Omental fat pad (tissue), 4 donors: ENCODE measurements at places on chromosomes 3 and 15.

DNA sequence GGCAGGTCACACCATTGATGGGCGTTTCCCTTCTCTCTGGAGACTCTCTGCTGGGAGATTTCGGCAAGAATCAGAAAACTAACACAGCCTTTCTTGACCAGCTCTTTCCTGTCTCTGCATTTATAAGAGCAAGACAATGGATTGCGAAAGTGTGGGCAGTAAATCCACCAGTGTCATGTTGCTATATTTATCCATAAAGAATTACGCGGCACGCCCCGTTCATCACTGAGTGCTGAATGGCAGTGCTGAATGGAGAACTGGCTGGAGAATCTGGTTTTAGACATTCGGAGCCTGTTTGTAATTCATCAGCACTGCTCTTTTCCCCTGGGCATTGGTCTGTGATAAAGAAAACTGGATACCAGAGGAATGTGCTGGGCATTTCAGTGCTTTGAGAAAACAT, 2.0 kb upstream of the CEMIP start:
- no peak for DNase-seq

GRCh38 chr3:97899331-97899730, 72.9 kb downstream of the RIOX2 start:
- no peak for DNase-seq

- no peak for DNase-seq
These were observed 173.7 kb downstream of the KBTBD8 start for GRCh38 chr3:67171841-67172240.

DNA sequence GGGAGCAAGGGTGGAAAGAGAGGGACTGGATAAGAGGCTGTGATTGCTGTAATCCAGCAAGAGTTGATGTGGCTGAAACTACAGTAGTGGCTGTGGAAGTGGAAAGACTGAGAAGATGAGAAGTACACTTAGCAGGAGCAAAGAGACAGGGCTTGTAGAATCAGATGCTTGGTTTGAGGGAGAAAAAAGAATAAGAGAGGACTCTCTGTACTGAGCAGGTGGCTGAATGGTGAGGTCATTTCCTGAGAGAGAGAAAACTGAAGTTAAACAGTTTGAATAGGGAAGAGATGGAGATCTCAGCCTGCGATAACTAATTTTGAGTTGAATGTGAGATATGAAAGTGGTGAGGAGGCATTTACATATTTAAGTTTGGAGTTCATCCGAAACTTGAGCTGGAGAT, 95.8 kb upstream of the SLC25A36 start:
- DNase-seq: no peak

DNA sequence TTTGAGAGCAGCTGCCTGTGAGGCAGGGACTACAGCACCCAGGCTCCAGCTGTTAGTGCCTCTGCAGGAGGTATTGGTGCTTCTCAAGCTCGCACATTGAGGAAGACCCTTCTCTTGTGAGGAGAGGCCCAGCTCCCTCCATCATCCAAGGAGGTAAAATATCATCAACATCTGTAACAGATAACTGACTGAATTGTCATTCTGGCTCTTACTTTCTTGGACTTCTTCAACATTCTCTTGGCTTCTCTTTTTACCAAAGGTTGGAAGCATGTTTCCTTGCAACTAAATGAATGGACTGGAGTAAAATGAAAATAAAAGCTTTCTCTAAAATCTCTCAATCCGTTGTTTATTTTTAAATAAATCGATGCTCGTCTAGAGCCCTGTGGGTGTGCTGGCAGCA, 53.1 kb upstream of the PXYLP1 start:
- DNase-seq: no peak

GRCh38 chr15:87582169-87582568, 674.4 kb downstream of the NTRK3 start:
- no peak for DNase-seq

GRCh38 chr15:61047783-61048182, 181.3 kb downstream of the RORA start:
- DNase-seq: no peak

- no peak for DNase-seq
These were observed 568 bp upstream of the NEK4 start for GRCh38 chr3:52771334-52771681.

- no peak for DNase-seq
These were observed 204.9 kb downstream of the KLHL25 start for GRCh38 chr15:85589851-85590250.

- peak; percentile 96 for DNase-seq
These were observed 27.3 kb upstream of the BCL2L10 start for GRCh38 chr15:52139599-52140462.

GRCh38 chr3:179278932-179279693, 28.2 kb upstream of the KCNMB3 start:
- no peak for DNase-seq

- DNase-seq: no peak
These were observed 39.6 kb downstream of the SCAPER start for GRCh38 chr15:76865548-76865991.

- no peak for DNase-seq
These were observed 16.0 kb downstream of the NKIRAS1 start for GRCh38 chr3:23900744-23901143.

DNA sequence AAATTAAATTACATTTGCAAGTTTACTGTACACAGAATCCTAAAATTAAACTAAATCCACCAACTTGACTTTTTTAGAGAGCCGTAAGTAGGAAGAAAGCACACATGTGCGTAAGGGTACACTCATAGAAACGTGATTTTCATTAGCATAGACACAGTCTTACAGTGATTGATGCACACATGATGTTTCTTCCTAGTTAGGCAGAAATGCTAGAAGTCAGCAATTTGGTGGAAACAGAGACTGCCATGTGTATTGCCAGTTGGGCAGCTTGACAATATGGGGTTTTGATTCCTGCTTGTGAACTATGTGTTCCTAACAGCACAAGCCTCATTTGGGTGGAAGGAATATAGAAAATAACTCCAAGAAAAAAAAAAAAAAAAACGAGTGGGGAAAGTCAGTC, 878.5 kb downstream of the ROBO1 start:
- DNase-seq: no peak

DNA sequence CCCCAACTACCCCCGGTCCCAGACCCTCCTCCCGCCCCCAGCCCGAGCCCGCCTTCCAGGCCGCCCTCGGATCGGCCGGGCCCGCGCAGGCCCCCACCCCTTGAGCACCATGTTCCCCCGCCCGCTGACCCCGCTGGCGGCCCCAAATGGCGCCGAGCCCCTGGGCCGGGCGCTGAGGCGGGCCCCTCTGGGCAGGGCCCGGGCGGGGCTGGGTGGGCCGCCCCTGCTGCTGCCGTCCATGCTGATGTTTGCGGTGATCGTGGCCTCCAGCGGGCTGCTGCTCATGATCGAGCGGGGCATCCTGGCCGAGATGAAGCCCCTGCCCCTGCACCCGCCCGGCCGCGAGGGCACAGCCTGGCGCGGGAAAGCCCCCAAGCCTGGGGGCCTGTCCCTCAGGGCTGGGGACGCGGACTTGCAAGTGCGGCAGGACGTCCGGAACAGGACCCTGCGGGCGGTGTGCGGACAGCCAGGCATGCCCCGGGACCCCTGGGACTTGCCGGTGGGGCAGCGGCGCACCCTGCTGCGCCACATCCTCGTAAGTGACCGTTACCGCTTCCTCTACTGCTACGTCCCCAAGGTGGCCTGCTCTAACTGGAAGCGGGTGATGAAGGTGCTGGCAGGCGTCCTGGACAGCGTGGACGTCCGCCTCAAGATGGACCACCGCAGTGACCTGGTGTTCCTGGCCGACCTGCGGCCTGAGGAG, 472 bp downstream of the CHST14 start:
- no peak for DNase-seq

- DNase-seq: no peak
These were observed 58.2 kb downstream of the RAB7A start for GRCh38 chr3:128784232-128784631.

DNA sequence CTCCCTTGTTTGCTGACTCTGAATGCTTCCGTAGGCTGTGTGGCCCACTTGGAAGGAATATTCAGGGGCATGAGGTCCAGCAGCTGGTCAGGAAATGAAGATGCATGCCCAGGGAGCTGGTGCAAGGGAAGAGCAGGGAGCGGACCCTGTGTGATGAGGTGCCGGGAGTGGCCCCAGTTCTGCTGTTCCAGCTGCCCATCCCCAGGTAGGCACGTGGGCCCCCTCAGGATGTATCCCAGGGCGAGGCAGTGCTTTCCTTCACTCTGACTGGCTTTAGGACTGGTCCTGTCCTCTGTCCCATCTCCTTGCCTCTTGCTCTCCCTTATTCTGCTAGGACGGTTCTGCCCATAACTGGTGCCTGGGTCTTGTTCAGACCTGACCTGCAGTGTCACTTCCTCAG, 1.1 kb upstream of the FAM3D start:
- DNase-seq: no peak

DNA sequence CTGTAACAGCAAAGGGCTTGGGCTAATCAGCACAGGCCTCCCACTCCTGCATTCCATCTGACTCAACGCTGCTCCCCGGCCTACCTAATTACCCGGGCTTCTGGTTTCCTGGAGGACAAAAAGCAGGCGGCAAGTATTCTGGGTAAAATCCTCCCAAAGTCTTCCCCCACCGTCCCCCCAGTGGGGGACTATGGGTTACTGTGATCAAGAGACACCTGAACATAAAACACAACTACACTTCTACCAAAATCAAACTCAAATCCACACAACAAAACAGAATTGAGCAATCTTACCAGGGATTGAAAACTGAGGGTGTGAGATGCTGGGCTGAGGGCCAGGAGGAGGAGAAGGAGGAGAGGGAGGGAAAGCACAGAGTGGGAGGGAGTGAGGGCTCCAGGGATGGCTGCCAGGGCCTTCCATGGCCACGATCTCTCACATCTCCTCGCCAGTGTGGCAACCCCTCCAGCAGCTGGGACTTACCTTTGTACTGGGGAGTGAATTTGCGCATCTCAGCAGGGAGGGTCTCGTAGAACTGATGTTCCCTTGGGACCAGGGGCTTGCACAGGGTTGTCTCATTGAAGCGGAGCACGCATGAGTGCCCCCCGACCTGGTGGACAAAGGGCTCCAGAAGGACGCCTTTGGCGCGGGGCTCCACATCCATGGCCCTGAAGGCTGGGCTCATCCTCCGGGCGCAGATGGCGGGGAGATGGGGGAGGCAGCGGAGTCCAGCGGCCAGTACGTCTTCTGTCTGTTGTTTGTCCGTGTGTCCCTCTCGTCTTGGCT, 9.1 kb upstream of the NCKIPSD start:
- DNase-seq: no peak

DNA sequence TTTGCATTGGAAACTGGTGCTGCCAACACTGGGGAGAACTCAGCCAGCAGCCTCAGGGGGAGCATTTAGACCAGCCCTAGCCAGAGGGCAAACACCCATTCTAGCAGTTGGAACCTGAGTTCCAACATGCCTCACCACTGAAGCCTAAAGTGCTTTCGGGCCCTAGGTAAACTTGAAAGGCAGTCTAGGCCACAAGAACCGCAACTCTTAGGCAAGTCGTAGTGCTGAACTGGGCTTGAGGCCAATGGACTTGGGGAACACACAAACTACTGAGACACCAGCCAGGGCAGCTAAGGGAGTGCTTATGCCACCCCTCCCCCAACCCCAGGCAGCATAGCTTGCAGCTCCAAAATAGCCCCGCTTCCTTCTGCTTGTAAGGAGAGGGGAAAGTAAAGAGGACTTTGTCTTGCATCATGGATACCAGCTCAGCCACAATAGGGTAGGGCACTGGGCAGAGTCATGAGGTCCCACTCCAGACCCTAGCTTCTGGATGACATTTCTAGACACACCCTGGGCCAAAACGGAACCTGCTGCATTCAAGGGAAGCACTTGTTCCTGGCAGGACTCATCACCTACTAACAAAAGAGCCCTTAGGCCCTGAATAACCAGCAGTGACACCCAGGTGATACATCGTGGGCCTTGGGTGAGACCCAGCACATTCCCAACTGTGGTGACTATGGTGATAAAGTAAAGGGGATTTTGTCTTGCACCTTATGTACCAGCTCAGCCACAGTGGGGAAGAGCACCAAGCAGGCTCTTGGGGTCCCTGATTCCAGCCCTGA, 37.3 kb upstream of the TEX9 start:
- no peak for DNase-seq

DNA sequence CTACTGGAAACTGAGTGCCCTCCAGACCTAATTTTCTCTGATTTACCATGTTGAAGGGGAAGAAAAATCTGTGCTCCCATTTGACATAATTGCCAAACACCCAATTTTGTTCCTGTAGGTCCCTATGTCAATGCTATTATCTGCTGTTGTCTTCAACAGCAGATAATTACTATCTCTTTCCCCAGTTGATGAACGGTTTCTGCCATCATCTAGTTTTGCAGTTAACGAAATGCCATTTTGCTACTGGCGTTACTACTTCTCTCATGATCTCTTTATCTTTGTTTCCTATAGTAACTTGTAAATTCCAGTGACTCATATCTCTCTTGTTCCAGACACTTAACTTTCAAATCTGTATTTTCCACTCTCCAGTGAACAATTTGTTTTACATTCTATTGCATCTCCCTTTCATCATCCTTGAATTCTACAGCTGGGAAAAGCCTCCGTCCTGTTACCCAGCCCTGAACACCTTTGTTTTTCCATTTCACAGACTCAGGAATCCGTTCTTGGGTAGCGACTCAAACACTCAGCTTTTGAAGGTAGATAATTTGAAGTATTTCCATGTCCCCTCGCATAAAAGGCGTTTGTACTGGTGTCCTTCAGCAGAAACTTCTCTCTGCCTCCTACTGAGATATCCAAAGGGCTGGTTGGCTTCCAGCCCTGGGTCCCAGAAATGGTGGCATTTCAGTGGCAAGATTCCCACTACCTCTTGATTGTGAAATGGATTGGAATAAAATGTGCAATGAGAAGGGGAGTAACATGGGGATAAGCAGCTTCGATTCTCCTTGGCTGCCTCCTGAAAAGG, 111.7 kb downstream of the FOXB1 start:
- DNase-seq: no peak

DNA sequence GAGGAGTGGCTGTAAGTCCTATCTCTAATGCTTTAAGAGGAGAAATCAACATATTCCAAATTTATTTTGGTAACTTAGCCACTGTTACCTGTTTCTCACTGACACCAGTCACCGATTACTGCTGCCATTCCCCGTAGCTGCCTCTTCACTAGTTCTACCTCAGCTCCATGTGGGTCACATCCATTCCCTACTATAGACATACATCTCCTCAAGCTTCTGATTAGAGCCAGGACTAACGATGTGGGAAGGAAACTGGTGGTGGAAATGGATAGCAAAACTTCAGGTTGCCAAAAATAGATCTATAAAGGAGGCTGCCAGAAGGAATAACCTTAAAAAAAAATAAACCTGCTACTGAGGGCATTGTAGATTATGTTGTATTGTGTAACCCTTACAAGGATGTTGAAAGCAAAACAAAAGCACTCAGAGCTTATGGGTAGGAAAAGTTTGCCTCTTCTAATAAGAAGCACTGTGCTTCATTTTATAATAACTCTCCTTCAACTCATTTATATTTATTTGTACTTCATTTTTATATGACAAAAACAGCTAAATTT, 56.0 kb downstream of the KAT2B start:
- no peak for DNase-seq

DNA sequence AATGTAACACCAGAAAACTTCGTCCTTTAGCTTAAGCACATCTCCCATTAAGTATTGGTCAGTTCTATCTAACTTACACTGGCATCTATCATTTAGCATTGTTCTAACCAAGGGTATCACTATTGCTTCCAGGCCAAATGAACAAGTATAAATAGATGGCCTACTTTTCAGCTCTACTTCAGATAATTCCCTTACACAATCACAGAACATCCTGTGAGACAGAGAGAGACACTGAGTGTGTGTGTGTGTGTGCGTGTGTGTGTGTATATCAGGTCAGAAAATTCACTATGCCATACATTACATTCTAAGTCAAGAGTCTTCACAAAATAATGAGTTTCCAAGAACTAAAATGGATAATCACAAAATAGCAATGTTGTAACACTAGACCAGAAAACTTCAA, 39.1 kb downstream of the SCAPER start:
- no peak for DNase-seq

GRCh38 chr3:47901280-47901833, 98.4 kb downstream of the DHX30 start:
- DNase-seq: no peak
